ENCODE measurements at places on chromosomes 3 and 15.
A peak's percentile ranks its signal among the peaks of the same experiment; 100 is the strongest.

- peak; percentile 43 for DNase-seq
Measured at GRCh38 chr3:168073842-168074605, 21.7 kb downstream of the GOLIM4 start.

DNA sequence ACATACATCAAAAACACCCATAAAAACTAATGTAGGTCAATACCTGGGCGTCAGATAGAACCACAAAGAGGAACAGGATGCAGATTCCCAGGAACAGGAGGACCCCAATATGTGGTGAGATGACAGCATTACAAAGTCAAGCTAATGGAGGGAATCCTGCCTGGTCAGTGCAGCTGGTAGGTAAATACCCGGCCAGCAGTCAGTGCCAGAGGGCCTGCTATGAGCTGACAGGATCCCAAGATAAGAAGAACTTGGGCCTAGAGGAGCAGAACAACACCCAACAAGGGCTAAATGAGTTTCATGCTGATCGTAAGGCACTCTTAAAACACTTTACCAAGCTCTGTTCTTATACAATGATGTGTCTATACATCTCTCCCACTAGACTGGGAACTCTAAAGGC is 61.2 kb upstream of the KCNMB2 start:
- DNase-seq = no peak

DNA sequence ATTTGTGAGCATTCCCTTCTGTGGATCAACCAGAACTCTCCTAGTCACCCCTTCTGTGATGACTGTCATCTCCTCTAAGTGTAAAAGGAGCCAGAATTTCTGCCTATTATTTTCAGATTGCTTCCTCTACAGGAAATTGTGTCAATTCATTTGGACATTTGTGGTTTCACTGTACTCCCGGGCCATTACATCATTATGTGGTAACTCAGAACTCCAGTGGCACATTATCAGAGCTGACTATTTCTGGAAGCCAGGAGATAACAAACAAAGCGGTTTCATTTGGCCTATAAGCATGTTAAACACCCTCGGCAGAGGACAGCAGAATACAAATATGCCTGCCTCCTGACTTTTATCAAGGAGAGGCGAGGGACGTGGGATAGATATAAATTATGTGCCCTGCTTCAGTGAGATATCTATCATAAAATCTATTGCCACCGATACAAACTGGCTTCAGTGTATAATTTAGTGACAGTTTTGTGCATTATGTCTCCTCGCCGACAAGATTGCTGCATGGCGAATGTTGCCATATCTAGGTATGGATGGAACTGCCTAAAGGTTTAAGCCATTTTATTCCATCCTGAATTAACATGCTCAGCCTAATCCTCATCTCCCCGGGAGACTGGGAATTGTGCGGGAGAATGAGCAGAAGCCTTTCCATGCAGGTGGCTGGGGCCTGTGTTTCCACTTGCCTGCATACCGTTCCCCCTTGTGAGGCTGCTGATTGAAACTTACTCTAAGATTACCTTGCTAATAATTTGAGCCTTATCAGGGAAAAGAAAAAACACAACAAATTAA is 193.4 kb upstream of the SEMA6D start:
- DNase-seq = peak; percentile 14

GRCh38 chr15:93610944-93611343 is 521.9 kb upstream of the RGMA start:
- no peak for DNase-seq

GRCh38 chr15:66851311-66852063 is 149.5 kb downstream of the SMAD6 start:
- peak; percentile 96 for DNase-seq

- no peak for DNase-seq
Measured at GRCh38 chr3:157859541-157859940, 246.7 kb downstream of the SHOX2 start.

DNA sequence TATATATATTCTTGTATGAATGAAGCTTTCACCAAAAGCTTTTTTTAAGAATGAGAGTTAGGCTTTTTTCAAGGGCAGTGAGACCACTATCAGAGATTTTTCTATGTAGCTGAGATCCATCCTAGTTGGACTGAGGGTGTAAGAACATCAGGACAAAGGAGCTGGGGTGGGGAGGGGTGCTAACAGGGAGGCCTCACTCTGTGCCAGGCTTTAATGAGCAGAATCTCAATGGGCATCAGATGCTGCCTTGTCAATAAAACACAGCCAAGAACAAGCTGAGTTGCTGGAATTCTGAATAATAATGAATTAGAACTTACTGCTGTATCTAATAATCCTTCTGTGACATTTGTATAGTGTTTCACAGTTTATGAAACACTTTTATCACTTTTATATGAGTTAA is 41.4 kb upstream of the USP3 start:
- DNase-seq = no peak

GRCh38 chr15:73371812-73372211 is 3.1 kb upstream of the HCN4 start:
- no peak for DNase-seq

DNA sequence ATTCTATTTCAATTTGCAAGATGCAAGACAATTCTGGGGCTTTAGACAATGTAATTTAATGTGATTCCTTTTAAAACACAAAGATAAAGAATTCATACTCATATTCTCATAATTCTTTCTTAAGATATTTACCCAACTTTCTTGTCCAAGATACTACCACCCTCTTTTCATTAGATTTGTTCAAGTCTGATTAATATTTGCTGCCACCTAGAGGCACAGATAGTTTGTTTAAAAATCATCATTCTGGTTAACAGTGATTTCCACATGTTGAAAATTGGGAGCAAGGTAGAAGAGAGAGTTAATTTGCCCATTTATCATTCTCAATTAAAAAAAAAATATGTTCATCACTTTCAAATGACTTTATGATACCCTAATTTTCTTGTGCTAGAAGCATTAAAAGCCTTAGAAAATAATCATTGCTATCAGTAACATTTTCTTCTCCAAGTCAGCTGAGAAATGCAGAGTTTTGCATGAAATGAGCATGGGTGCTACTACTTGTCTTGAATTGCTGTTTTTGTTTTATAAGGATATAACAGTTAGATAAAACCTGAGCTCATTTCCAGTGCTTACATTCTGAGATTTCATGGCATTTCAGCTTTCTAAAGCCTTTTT is 11.6 kb downstream of the TAMM41 start:
- DNase-seq = peak; percentile 25

DNA sequence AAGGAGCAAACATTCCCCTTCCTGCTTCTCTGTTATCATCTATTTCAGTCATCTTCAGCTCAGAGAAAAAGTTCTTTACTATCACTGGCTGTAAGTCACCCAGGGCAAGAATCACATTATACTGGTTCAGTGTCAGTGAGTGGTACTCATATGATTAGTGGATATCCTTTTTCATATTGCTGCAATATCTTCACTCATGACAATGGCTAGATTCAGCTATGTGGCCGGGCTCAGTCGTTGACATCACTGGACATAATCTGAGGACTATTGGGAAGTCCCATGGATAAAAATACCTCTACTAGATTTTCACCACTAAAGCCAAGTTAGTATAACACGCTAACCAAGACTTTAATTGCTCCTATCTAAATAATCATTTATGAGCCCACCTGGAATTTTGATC is 91.3 kb upstream of the UBE2E2 start:
- DNase-seq = no peak

DNA sequence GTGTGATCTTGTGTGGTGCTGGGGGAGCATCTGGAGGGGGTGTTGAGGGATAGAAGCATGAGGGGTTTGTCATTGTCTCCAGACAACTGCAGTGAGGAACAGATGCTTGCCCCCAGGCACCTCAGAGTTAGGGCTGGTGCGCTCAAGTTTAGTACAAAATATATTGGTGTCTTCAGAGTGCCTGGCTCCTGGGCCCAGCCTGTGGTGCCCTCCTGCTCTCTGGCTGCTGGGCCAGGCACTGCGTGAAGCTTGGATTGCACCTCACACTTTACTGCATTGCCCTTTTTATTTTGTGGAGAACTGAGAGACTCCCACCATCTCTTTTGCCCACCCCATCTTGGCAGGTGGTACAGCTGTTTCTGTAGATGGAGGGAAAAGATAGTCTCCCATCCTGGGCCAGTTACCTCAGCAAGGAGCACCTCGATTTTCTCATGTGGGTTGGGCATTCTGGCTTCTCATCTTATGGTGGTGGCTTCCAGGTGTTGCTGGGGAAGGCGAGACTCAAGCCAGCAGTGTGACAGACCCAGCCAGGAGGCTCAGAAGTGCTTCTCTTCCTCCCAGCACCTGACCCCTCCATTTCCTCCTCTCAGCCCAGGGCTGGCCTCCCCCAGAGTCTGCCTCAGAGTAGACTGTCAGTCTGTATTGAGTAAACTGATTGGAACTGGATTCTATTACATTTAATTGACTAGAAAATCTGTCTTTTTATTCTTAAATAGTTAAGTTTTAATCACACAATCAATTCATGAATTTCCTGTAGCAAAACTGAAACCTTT is 140.5 kb downstream of the DNAJB8 start:
- DNase-seq = no peak

- no peak for DNase-seq
Measured at GRCh38 chr3:142884531-142884930, 4.4 kb downstream of the PCOLCE2 start.
